AG08396 (cell line): ENCODE measurements at places on chromosomes 7 and 10.

DNA sequence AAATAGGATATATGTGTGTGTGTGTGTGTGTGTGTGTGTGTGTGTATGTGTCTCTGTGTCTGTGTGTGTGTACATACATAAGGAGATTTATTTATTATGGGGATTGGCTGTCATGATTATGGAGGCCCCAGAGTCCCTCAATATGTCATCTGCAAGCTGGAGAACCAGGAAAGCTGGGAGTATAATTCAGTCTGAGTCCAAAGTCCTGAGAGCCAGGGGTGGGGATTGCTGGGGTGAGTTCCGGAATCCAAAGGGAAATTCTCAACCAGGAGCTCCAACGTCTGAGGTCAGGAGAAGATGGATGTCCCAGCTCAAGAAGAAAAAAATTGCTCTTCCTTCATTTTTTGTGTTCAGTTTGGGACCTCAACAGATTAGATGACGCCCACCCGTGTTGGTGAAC is 50.7 kb upstream of the PLPP4 start:
- DNase-seq = no peak

GRCh38 chr10:5498791-5499492 is 428 bp downstream of the CALML5 start:
- no peak for DNase-seq

- DNase-seq = no peak
Observed at GRCh38 chr7:32502728-32503127, 7.4 kb downstream of the AVL9 start.

DNA sequence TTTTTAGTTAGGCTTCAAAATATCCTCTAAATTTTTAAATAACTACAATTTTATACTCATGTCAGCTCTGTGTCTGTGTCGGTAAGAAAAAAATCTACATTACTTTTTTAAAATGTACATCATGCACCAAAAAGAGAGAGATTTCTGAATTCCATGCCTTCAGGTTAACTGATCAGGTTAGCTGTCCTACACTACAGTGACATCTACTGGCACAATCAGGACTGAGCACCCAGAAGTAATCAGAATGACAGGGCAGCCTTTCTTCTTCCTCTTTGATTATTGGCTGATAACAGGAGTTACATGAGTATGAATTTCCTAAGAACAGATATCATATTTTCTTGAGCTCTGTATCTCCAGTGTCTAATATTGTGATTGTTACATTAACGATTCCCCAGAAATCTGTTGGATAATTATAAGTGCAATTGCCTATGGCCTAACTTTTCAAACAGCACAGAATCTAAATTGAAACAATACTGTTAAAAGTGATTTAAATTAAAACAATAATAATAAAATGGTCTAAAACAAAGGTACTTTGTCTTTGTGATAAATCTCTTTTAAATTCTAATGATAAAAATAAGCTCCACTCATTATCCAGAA is 41.8 kb upstream of the HYCC1 start:
- peak; percentile 63 for DNase-seq

- DNase-seq = peak; percentile 27
Observed at GRCh38 chr7:137025469-137026175, 157.2 kb downstream of the CHRM2 start.

- peak; percentile 20 for DNase-seq
Observed at GRCh38 chr7:75987805-75988567, 6.4 kb downstream of the TMEM120A start.

DNA sequence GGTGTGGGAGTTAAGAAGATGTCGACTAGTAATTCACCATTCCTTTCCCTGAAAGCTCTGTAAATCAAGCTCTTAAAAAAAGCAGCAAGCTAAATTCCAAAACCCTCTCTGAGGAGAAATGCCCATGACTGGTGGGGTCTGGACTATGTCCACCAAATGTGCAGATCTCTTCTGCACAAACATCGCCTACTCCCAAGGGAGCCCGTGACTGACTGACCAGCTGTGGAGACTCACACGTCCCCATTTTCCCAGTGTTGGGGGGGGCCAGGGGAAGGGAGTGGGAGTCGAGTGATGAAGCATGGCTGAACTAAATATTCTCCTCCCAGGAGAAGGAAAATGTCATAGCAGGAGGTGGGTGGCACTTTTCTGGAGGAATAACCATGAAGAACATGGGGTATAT is 164.1 kb upstream of the HPS1 start:
- no peak for DNase-seq

DNA sequence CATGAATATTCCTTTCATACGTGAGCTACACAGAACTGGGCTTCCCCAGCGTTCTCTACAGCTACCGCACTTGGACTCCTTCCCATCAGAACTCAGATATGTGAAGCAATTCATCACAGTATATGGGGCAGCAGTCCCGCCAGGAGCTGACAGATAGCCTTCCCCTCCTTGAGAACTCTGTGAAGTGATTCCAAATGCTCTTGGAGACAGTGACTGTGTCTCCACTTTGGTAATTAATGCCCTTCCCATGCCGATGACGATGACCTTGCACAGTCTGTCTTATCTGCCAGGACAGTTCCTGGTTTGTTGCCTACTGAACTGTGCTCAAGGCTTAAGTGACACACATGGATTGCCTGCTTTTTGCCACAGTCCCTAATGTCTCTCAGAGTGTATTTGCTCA is 75.0 kb upstream of the AFAP1L2 start:
- DNase-seq = no peak

GRCh38 chr10:130224228-130224627 is 88.0 kb downstream of the GLRX3 start:
- DNase-seq = no peak

DNA sequence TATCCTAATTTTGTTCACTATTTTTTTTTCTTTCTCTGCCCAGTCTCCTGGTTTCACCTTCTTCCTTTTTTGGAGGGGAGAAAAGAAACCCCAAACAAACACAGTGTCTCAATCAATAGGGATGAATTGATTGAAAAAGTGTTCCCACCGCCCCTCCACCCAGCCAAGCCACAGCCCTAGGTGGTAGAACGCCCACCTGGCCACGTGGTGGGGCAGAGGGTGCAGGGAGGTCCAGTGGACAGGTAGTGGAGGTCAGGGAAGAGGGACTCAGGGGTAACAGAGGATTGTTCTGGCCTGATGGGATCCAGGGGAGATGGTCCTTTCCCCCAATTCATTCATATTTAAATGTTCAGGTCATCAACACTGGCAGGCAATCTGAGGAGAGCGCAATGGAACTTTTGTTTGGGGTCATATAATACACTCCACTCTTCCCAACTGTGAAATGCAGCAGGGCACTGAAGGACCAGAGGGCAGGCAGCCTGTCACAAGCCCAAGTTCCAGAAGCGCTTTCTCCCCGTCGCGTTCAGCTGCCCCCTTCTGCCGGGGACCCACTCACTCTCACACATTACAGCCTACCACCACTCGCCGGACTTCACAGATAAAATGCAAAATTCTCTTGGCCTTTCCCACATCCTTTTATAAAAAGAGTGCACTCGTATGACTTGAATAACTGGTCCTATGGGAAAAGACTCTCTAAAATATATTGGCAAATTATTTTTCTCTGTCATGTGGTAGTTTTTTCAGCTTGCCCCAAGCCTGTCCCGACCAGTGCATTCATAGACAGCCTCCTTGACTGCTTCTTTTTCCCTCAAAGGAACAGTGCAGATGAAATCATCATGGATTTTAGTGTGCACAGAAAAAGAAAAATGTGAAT is 1.6 kb downstream of the INHBA start:
- DNase-seq = no peak

GRCh38 chr7:147060070-147060469 is 943.5 kb downstream of the CNTNAP2 start:
- no peak for DNase-seq

GRCh38 chr10:72308320-72308987 is 34.7 kb downstream of the DDIT4 start:
- DNase-seq = peak; percentile 73

DNA sequence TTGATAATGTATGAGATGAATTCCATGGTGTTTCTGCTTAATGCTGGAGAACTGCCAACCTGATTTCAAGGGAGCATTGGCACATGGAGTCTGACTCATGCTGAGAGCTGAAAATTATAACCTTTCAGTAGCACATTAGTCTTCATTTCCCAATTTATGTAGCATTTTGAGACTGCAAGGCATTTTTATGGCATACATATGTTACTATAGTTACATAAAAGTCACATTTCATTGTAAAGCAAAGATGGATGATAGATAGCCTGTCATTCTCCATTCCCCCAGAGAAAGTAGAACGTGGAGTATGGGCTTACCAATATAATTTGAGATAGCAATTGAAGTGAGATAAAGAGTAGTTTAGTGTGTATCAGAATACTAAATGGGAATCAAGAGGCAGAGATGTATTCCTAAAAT is 103.1 kb downstream of the SLC16A9 start:
- no peak for DNase-seq

- DNase-seq = no peak
Observed at GRCh38 chr10:5038733-5039132, 35.1 kb upstream of the AKR1C2 start.

DNA sequence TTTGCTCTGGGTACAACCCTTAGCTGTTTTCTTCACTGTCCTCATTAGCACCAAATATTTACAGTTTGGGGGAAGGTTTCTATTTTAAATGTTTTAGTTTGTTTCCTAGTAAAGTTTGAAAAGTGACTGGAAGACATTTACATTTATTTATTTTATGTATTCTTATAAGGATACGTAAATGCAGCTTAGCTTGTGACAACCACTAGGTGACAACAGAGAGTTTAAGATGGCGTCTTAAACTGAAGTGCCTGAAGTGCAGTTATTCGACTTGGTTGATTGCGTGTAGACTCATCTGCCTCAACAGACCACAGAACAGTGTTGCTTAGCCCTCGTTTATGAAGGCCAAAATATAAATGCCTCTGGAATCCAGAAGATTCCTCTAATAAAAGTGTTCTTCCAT is 378.2 kb upstream of the MYO3A start:
- DNase-seq = no peak

DNA sequence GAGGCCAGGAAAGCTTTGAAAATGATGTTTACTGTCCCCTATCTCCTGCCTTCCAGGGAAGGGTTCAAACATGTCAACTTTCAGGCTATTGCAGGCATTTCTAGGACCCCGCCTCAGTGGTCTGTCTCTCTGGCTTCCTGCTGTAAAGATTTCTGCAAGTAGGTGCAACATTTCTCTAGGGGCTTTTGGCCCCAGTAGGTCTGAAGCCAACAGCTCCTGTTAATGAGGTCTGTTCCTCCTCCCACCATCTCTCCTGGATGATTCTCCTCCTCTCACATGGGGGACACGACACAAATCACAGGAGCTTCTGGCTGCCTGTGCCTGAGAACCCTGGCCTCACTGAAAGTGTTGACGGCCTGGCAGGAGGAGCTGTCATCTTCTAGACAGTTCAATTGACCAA is 194.3 kb downstream of the CYP26A1 start:
- DNase-seq = no peak

DNA sequence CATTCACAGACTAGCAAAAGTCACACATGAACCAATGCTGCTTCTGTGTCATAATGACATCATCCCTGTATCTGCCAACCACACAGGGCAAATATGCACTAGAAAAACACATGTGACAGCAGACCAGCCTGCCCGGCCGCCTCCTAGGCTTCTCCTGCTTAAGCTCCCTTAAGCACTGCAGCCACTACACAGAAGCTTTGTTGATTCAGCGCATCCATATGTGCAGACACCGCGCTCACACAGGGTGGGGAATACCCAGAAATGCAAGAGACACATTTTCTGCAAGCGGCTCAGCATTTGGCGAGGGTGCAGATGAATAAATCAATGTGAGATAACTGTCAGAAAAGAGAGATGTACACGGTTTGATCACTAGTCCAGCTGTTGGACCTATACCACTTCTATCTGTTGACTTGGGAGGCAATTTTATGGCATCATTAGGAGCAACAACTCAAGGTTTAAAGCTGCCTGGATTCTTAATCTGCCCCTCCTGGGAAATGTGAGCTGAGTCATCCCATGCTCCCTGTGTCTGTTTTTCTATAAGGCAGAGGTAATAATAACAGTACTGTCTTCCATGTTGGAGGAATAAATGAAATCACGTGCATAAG is 33.4 kb downstream of the CPXM2 start:
- no peak for DNase-seq

DNA sequence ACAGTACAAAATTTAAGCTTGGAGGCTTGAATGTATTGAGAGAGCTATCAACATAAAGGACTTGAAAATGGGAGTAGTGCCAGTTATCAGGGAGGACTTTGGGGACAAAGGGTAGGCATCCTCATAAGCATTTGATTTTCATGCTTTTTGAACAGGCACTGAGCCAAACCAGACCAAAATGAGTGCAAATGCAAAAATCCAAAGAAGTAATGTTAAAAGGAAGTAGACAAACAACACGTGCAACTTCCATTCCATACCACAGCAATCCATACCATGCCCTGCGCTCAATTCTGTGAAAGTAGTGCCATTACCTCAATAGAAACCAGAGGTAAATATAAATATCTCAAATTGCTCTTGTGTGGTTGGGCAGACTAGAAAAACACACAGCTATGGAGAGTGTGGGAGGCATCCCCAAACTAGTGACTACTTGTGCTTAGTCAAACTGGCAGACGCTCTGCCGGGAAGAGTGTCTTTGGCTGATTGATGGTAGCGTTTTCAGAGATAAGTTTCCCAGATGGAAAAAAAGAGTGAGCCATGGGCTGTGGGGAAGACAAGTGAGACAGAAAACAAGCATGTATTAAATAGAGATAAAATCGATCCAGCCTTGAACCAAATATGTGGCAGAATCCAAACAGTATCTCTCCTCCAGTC is 161.5 kb downstream of the CREB5 start:
- no peak for DNase-seq

GRCh38 chr10:128854963-128855362 is 612.1 kb upstream of the MGMT start:
- no peak for DNase-seq

DNA sequence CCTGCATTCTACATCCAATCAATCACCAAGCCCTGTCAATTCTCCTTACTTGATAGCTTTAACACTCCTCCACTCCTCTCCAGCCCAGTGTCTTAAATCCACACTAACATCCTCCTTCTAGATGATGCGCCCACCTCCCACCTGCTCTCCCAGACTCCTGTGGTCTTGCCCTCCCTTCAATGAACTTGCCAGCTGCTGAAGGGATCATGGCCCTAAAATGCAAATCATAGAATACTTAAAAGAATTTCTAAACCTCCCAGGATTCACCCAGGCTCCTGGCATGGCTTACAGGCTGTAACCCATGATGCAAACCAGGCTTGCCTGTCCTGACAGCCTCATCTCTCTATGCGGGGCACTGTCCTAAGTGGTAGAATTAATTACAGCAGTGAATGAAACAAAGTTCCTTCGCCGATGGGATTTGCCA is 43.6 kb downstream of the SYPL1 start:
- no peak for DNase-seq

- DNase-seq = no peak
Observed at GRCh38 chr7:106309362-106309761, 24.6 kb upstream of the NAMPT start.

- DNase-seq = no peak
Observed at GRCh38 chr7:44580945-44581878, 819 bp downstream of the TMED4 start.

- no peak for DNase-seq
Observed at GRCh38 chr7:20722941-20723340, 63.7 kb downstream of the SP8 start.

GRCh38 chr10:76430061-76430645 is 998.7 kb downstream of the LRMDA start:
- no peak for DNase-seq

DNA sequence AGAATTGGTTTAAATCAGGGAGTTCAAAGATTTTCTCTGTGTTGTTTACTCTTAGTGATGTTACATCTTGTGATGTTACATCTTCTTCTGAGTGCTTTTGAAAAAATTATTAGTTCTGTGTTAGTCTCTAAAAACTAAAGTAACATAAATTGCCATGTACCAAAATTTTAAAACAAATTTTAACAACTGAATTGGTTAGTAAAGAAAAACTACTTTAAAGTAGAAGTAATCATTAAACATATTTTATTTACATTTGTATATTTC is 5.2 kb upstream of the IGF2BP3 start:
- DNase-seq = no peak

- peak; percentile 7 for DNase-seq
Observed at GRCh38 chr7:65448816-65449504, 75.3 kb downstream of the ZNF92 start.
